Stimulated activated naive CD4-positive, alpha-beta T cell treated with Interleukin-2 at 50 U/mL for 16 hours (primary cell): ENCODE measurements at places on chromosomes 12 and 14.

DNA sequence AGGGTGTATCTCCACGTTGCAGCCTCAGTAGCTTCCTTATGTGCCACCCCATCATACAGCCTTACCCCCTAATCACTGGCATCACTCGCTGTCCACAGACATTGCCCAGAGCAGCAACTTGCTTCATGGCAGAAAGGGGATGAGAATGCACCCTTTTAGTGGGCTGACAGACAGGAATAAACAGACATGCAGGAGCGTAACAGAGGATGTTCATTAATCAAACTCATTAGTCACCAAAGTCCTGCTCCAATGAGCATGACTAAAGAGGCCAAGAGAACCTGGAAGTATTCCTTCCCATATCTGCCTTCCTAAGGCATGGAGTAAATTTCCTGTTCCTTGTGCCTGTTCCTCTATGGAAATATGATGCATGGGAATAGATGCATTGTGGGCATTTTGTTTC, 197.0 kb downstream of the PHLDA1 start:
- DNase-seq, result no peak

DNA sequence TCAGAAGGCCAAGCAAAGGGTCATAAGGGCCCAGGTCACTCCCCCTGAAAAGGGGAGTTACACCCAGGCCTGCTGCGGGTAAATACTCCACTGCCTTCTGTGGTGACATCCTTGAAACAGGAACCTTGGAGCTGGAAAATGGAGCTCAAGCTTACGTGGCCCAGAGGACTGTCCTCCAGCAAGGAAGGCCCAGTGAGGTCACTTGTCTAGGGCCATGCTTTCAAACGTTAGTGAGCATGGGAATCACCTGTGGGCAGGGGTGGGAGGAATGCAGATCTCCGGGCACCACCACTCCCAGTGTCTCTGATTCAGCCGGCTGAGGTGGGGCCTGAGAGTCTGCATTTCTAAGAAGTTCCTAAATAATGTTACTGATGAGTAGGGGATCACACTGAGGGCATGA, 140.5 kb upstream of the CCND2 start:
- DNase-seq, result no peak

DNA sequence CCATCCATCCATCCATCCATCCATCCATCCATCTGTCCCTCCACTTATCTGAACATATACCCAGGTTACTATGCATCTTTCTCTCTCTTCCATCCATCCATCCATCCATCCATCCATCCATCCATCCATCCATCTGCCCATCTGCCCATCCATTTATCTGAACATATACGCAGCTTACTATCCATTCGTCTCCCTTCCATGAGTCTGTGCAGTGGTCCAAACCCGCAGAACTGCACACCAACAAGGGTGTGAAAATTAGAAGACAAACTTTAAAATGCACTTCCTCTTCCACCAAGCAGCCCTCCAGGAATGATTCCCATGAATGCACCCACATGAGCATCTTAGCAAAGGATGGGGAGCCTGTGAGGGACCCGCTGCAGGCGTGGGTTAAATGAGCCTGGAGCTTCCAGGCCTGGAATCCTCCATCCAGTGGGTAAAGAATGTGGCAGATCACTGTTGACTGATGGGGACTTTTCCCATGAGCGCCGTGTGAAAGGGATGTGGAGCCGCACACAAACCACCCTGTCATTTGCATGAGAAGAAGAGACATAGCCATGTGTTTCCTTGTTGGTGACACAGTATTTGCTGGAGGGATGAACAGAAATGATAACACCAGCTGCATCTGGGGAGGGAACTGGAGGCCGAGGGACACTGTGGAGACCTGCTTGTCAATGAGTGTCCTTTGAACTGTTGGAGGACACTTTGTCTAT, 376.6 kb downstream of the ADGRD1 start:
- DNase-seq, result no peak

DNA sequence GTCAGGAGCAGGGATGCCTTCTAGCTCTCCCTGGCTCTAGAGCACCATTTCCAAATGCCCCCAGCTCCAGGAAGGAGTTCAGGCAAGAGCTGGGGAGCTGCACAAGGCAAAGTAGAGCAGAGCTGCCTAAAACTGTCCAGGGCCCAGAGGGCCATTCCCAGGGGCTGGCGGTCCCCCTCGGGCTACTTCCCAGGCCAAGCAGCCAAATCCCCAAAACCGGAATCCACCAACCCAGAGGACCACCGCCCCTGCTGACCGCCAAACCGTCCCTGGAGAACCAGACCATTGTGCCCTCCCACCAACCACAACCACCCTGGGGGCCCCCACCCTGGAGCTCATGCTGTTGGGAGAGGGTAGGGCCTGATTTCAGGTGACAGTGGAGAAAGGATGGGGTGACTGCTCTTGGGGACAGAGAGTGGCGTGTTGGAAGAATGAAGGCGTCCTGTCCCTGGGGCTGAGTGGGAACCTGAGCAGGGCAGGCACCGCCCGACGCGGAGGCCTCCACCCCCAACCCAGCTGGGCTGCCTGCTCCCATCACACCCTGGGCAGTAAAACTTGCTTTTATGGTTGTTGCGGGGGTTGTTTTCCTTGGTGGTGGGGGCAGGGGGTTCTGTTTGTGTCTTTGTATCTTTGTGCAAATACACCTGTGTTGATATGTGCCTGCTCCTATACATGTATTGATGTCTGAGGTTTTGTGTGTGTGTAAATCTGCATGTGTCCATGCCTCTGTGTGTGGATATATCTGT, 24.0 kb upstream of the KRT78 start:
- DNase-seq, result no peak

GRCh38 chr14:90605430-90605829, 208.6 kb downstream of the CALM1 start:
- no peak for DNase-seq
